ENCODE measurements at places on chromosomes 3 and 15.
A peak's percentile ranks its signal among the peaks of the same experiment; 100 is the strongest.

- no peak for DNase-seq
Measured at GRCh38 chr3:126927401-126927750, 55.5 kb upstream of the PLXNA1 start.

GRCh38 chr15:92011611-92012367, 158.3 kb downstream of the SLCO3A1 start:
- peak; percentile 57 for DNase-seq

DNA sequence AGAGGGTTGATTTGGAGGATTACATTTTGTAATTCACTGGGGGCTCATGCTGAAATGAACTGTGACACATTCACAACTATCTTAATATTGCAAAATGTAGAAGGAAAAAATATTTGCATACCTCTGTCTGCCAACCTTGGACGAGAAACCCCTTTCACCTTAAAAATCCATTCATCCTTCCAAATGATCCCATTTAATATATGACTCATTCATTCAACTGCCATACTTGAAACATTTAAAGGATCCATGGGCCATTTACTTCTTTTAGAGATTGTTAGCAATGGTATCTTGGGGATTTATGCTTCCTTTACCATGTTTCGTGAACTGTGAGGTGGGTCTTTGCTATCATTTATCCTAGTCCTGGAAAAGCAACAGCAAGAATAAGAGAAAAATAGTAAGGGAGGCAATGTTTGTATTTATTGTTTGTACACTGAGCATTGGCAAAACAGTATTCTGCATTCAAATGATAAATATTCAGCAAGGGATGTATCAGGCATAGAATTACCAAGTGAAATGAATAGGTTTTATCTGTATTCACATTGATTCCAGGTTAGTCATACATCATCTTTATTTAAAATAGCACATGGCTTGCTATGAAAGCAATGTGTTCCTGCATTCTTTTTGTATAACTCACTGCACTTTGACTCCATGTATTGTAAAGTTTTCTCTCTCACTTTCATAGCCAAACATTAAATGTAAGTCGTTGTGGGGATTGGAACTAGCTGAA, 378.1 kb downstream of the NSUN3 start:
- no peak for DNase-seq

- no peak for DNase-seq
Measured at GRCh38 chr3:170331143-170331542, 26.4 kb upstream of the SKIL start.

GRCh38 chr3:8638994-8639658, 5.5 kb downstream of the SSUH2 start:
- DNase-seq, result no peak

DNA sequence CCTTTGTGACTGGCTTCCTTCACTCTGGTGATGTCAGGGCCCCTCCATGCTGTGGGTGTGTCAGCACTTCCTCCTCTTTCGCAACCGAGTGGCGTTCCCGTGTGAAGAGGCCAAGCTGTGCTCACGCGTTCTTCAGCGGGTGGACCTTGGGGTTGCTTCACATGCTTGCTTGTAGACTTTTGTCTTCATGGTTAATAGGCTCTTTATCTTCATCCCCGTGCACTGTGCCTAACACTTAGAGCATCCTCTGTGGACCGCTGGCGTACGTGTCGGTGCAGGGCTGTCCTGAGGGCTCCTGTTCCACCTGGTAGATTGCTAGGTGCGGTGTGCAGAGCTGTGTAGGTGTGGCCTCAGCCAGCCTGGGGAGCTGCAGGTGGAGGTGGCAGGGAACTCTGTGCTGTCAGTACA, 182.3 kb downstream of the OR4M2 start:
- no peak for DNase-seq

- no peak for DNase-seq
Measured at GRCh38 chr15:82840166-82840565, 30.7 kb downstream of the WHAMM start.

- DNase-seq, result no peak
Measured at GRCh38 chr3:57958642-57959422, 49.4 kb upstream of the FLNB start.
